ENCODE measurements at places on chromosomes 7 and 10.

- no peak for DNase-seq
Observed at GRCh38 chr7:6157685-6158423, 114.6 kb downstream of the CYTH3 start.

DNA sequence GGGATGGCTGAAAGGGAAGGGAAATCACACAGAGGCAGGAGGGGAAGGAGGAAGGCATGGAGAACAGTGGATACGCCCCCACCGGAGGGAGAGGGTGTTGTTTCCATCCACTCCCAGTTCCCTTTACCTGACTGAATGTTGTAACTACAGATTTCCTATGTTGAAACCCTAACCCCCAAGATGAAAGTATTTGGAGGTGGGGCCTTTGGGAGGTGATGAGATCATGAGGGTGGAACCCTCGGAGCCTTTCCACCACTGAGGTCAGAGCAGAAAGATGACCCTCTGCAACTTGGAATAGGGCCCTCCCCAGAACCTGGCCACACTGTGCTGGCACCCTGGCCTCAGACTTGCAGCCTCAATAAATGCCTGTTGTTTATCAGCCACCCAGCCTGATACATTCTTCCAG is 48.6 kb upstream of the CNPY1 start:
- DNase-seq, result no peak

- no peak for DNase-seq
Observed at GRCh38 chr10:101778151-101778780, 2.4 kb upstream of the FGF8 start.

DNA sequence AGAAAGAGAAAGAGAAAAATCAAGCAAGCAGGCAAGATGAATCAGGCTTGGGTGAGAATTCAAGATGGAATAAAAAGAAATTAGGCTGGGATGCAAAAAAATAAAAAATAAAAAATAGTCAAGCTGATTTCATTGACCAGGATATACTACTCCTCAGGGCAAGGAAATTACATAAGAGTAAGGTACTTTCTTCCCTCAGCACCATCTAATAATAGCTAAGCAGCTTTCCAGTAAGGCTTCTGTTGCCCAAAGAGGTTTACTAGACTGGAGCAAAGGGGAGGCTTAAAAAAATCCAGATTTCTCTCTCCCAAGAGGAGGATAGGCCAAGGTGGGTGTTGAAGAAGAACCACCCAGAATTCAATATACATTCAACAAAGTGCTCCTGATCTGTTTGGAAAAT is 93.6 kb downstream of the NEURL1 start:
- DNase-seq, result no peak

DNA sequence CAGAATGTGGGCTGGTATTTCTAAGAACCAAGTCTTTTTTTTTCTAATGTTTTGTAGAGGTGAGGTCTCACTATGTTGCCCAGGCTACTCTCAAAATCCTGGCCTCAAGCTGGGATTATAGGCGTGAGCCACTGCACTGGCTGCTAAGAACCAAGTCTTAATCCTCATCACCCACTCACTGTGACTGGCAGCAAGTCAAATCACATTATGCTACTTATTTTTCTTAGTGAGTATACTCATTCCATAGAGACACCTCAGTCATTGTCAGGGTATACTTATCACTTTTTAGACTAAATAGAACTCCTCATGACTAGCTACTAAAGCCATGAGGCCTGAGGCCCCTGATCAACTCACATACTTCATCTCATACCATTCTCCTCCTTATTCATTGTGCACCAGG is 116.1 kb downstream of the STRA8 start:
- no peak for DNase-seq

DNA sequence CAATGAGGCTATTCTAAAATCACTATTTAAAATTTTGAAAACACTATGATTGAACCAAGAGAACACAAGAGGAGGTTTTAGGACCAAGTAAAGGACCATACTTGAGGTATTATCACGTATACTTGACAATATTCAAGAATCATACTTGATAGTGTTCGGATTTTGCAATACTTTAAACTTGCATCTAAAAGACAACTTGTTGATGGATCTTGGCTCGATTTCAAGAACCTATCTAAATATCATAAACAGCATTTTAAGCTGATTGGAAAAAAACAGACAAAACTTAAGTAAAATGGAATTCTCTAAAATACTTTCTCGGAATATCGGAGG is 1.3 kb downstream of the NAMPT start:
- no peak for DNase-seq

GRCh38 chr7:6650086-6650485 is 13.0 kb downstream of the ZNF316 start:
- no peak for DNase-seq

DNA sequence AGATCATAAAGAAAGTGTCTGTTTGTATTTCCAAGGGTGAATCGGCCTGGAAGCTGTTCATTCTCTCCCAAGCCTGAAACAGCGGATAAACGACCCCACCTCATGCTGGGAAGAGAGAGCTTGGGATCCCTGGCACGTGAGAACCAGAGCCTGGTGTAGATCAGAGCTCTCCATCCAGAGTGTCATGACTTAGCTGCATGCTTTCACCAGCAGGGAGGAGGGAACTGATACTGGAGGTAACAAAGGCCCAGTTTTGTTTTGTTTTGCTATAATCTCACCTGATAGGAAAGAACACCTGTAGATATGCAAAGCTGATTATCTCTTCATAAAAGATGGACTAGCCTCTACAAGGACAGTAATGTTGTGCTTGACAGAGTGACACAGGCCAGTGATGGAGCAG is 236.6 kb downstream of the POM121L12 start:
- DNase-seq, result no peak

DNA sequence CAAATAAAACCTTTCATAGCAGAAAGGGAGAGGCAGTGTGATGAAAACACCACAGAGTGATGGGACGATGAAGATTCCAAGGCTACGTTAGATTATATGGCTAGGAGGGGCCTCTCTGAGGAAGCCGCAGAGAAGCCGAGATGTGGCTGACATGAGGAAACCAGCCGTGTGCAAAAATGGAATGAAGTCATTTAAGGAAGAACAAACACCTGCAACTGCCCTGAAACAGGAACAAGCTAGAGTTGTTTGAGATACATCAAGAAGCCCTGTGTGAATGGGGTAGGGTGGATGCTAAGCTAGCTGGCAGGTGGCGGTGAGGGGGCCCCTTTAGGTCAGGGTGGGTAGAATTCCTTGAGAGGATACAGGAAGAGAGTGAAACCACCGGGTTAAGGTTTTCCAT is 129.5 kb downstream of the KLF6 start:
- no peak for DNase-seq

GRCh38 chr10:124285587-124286527 is 132.9 kb downstream of the OAT start:
- no peak for DNase-seq

DNA sequence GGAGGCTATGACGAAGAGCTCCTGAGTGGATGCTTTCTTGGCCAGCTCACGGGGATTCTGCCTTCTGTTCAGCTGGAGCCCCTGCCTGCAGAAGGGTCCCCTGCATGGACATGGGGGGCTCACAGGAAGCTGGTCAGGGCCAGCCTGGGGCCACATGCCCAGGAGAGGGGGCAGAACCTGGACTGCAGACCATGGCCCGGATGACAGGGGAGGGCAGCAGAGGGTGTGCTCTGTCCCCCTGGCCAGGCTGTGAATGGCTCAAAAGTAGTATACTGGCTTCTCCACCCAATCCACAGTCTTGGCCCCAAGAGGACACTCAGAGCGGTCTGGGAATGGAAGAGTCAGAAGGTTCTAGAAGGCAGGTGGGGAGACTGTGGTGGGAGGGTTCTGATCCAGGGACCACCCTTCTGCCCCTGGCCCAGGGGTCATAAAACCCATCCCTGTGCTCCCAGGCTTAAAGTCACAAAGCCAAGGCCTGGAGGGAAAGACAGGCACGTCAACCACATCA is 40.3 kb downstream of the PPIF start:
- DNase-seq, result no peak

DNA sequence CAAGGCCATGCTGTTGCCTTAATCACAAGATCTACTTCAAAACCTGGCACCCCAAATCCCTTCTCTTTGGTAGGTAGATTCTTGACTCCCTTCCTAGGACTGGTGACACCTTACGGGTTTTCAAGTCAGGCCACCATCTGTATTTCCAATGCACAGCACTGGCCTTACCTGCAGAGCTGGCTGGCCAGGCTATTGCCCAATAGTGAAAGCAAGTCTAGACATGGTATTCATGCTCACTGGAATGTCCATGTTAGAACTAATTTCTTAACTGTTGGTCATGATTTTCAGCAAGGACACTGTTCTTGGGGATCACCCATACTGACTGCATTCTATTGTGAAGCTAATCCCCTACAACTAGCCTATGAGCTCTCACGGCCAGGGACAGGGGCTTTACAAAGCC is 313.1 kb upstream of the RNF32 start:
- DNase-seq, result no peak

GRCh38 chr7:112336936-112337576 is 113.2 kb upstream of the IFRD1 start:
- DNase-seq, result no peak

DNA sequence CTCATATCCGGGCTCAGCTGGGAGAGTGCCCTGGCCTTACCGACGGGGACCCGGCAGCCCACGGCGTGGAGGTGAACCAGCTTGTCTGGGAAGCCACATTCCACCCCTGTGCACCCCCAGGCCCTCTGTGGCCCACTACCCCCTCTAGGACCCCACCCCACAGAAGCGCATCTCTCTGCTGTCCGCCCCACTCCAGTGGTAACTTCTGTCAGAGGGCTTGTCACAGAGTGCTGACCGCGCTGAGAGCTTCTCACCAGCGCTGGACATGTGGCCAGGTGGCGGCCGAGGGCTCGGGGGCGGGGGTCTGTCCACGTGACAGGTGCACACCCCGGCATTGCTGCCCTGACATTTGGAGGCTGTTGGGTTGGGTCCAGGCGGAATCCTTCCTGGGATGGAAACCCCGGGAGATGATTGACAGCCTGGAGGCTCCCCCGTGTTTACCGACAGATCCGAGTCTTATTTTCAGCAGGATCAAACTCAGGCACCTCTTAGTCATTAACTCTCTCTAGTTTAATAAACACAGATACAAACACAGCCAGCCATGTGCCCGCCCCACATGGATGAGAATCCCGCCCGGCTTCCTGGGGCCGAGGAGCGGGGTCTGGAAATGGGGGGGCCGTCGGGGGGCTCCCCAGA is 5.1 kb downstream of the ELFN1 start:
- no peak for DNase-seq

GRCh38 chr10:120161111-120161510 is 268.6 kb downstream of the SEC23IP start:
- DNase-seq, result no peak

DNA sequence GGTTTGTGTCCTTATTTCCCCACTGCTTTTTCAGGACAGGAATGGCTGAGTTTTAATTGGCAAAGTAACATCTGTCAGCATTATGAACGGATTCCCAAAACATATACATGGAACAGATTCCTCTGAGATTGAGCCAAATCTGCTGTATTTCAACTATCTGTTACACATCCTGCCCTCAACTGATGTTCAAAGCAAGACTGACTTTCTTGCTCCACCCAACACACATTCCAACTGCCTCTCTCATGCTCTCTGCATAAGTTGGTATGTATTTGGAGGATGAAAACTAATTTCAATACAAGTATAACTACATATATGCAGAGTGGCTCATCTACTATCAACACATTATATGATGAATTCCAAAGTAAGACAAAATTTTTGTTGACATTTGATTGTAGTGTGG is 342.2 kb downstream of the GATA3 start:
- no peak for DNase-seq

DNA sequence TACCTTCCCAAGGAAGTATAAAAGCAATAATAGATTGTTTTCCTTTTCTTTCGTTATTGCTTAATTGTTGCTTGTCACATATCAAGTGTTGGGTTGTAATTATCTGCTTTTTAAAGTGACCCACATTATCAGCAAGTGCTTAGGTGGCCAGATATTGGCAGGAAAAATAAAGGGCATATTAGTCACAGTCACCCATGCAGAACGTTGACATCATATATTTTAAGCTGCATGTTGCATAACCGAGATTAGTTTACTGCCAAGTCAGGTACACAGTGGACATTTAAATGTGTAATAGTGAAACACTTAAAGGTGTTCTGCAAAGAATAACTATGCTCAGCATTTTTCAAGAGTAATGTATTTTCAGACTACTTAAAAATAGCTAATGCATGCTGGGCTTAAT is 11.4 kb downstream of the NEBL start:
- no peak for DNase-seq

DNA sequence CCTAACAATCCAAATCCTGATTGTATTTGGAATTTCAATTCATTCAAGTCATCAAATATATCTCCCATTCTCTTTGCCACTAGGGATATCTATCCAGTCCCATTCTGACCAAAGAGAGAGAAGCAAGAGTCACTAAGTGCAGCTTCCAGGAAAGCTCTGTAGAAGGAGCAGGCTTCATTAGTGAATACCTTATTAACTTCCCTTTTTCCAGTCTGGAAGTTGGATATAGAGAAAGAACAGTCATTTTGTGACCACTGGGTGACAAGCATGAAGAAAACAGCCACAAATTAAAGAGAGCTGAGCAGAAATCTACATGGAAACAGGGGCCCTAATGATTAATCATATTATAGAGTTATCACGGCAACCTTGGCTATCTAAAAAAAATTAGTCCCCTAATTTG is 190.7 kb upstream of the ADO start:
- no peak for DNase-seq

DNA sequence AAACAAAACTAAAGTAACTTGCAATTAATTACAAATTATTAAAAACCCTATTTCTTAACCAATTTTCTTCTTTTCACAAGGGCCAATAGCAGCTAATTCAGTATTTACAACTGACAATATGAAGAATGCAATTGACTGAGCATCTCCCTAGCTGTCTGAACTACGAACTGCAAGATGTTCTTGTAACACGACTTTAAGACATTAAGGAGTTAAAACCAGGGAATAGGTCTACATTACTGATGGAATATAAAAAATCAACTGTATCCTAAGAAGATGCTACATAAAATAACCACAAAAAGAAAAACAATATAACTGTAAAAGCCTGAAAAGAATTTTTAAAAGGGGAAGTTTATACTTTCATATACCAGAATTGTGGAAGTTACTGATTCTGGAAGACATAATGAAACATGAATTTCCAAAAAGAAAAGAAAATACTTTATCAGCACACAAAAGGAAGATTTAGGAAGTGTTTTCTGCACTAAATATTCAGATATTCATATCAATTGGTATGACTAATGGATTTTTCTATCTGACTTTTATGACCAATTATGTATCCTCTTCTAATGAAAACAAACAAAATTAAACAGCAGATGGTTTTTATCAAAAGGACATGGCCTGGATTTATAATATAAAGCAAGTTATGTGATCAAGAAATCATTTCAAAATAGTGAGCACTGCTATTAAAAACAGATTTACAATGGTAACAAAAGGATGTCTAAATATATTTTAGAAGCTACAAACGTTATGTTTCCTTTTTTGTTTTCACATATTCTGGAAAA is 1.6 kb downstream of the GPR22 start:
- DNase-seq, result no peak

- DNase-seq, result no peak
Observed at GRCh38 chr10:50324046-50324445, 72.7 kb upstream of the ASAH2 start.

GRCh38 chr7:522071-522950 is 2.7 kb upstream of the PDGFA start:
- no peak for DNase-seq

- no peak for DNase-seq
Observed at GRCh38 chr10:23768281-23768680, 329.4 kb downstream of the OTUD1 start.
